ENCODE measurements at places on chromosomes 11 and 22. TPM values are rescaled to one million over a fixed set of nuclear protein-coding genes. Genes with fewer than 3 reads are reported as not detected.

DNA sequence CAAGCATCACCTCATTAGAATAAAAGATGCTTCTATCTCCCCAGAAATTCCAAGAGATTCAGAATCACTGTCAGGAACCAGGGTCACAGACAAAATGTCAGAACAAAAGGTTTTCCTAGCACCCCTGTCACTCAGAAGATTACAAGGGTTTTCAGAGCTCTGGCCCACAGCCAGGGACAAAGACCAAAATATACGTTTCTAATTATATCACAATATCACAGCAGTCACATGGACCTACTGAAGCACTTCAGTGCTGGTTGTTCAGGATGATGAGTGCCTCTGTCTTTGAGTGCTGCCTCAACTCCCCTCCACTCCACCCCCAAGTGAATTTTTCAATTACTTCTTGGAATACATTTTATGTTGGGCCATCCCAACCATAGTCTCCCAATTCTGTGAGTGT lies 21.9 kb upstream of the RTL6 start:
- no peak for DNase-seq

DNA sequence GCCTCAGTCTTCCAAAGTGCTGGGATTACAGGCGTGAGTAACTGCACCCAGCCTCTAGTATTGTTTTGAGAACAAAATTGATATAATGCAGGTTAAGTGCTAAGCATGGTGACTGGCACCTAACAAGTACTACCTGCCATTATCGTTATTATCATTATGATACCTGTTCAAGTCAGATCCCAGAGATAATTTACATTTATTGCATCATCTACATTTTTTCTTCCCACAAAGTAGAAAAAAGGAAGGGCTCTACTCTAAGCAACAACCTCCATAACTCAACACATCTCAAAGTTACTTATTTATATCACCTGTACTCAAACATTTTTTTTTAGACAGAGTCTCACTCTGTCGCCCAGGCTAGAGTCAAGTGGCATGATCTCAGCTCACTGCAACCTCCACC lies 42.1 kb downstream of the DCDC1 start:
- DNase-seq, result no peak

DNA sequence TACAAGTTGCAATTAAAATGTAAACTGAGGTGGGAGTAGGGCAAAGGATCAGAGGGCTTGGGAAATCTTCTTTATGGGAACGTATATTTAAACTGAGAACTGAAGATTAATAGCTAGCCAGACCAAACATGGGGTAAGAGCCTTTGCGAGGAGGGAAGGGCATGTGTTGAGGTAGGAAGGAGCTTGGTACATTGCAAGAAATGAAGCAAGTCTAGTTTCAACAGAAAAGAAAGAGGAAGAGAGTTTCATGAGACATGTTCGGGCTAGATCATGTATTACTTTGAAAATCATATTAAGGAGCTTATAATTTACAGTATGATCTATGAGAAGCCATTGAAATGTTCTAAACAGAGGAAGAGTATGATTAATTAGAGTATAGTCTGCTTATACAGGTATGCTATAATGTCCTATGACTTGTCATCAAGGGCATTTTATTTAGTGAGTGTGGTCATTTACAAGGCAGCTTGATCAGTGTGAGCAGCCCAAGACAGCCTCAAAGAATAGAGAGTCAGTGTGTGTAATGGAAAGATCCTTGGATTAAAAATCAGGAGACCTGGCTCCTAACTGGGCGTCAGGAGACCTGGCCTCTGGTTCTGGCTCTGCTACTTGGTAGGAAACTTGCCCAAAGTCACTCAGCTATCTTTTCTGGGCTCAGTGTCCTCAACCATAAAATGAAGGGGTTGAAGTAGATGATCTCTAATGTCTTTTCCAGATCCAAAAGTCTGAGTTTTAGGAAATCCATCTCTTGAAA lies 10.9 kb downstream of the GAS2 start:
- no peak for DNase-seq

DNA sequence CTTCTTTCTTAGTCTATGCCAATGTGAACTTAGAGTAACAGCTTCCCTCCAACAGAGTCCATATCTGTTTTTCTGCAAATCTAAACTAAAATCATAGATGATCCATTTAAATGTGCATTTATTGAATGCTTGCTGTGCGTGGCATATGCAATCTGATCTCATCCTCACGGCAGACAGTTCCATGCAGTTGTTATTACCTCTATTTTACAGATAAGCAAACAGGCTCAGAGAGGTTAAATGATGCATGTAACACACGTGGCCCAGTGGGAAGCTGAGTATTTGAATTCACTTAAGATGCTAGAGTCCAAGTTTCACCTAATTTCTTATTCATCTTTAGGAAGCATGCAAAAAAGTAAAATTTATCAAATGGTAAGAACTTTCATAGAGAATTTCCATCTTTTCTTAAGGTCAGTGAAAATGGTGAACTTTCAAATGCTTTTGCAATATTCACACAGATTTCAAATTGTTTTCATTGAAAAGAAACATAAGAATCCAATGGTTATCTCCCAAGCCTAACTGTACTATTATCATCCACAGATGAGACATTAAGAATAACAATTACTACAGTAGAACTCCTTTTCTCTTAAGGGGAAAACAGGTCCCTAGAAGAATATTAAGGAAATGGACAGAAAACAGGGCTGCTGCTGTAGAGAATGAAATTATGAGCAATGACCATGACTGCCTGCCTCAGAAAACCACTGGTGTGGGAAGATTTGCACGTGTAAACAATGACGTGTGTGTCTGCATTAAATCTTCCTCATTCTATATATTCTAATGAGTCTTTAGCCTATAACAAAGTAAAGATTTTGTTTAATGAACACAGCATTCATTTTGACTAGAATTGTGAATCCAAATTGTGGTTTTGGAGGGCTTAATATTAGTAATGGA lies 1171.3 kb downstream of the LRRC4C start:
- DNase-seq, result no peak

DNA sequence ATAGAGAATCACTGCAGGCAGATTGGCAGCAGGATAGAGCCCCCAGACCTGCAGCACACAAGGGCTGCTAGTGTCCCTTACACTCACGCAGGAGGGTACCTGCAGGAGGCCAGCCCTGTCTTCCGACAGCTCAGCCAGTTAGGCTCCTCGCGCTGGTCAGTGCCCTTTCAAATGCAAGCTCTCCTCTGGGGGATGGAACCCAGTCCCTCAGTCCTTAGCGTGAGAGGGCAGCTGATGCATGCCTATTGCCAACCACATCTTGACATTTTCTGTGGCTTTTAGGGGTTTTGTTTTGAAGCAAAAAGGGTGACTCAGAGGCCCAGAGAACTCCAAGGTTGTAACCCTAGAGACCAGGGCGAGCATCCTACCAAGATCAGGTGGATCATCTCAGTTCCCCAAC lies 40.0 kb downstream of the WNT11 start:
- no peak for DNase-seq

DNA sequence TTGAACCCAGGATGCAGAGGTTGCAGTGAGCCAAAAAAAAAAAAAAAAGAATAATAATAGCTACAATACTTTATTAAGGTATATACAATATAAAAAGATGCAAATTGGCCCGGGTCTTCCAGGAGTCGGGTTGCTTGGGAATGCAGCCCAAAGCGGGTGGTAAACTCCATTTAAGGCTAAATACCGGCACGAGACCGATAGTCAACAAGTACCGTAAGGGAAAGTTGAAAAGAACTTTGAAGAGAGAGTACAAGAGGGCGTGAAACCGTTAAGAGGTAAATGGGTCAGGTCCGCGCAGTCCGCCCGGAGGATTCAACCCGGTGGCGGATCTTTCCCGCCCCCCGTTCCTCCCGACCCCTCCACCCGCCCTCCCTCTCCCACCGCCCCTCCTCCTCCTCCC lies 143.3 kb downstream of the DLG2 start:
- DNase-seq, result no peak

DNA sequence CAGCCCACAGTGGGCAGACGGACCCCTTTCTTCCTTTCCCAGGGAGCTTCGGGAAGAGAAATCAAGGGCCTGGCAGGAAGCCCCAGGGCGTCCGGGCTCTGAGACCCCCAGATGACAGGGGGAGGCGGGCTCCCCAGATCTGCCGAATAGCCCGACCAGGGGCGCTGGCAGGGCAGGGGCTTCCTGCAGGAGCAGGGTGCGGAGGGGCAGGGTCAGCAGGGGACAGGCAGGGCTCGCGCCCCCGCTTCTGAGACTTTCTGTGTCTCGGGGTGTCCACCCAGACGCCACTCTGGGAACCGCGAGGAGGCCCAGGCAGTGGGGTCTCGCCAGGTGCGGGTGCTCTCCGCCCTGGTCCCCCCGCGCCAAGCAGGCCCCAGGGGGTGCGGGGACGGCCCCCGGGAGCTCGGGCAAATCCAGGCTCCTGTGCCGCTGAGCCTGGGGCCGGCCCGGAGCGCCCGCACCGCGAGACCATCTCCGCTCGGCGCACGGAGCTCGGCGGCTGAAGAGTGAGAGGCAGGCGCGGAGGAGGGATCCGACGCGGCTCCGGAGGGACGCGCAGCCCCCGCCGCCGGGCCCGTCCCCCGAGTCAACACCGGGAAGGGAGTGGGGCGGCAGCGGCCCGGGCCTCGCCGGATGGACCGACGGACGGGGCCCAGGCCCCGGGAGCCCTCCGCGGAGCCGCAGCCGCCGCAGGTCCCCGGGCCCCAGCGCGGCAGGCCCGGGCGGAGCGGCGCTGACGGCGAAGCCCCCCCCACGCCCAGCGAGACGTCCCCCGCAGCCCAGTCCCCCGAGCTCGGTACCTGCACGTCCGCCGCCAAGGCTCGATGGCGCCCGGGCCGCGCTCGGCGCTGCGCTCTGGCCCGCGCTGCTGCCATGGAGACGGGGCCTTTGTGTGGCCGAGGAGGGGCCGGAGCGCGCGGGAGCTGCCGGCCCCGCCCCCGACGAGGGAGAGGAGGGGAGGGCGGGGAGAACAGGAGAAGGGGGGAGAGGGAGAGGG lies at the start of gene PLXNB2:
PLXNB2 (minus strand) TSS at position 894 of the 997 bp plus-strand sequence. CDS start 17,062 bp downstream, outside the sequence.
- DNase-seq, result no peak

GRCh38 chr22:26672060-26672471 lies 14.7 kb downstream of the MIAT start:
- no peak for DNase-seq

PRAME gene
- not detected for total RNA-seq

UQCR10 gene
- 43.1 TPM for total RNA-seq

SMTNL1 gene
- total RNA-seq, result not detected

SCGB1A1 gene
- not detected for total RNA-seq
